Stimulated activated CD8-positive, alpha-beta memory T cell treated with anti-CD3 and anti-CD28 coated beads, Interleukin-4, amount 100 ng/mL, for 1 hour (primary cell): ENCODE measurements at places on chromosomes 4 and X.

GRCh38 chrX:72317139-72317538 is 11.4 kb upstream of the CITED1 start:
- DNase-seq, result no peak

DNA sequence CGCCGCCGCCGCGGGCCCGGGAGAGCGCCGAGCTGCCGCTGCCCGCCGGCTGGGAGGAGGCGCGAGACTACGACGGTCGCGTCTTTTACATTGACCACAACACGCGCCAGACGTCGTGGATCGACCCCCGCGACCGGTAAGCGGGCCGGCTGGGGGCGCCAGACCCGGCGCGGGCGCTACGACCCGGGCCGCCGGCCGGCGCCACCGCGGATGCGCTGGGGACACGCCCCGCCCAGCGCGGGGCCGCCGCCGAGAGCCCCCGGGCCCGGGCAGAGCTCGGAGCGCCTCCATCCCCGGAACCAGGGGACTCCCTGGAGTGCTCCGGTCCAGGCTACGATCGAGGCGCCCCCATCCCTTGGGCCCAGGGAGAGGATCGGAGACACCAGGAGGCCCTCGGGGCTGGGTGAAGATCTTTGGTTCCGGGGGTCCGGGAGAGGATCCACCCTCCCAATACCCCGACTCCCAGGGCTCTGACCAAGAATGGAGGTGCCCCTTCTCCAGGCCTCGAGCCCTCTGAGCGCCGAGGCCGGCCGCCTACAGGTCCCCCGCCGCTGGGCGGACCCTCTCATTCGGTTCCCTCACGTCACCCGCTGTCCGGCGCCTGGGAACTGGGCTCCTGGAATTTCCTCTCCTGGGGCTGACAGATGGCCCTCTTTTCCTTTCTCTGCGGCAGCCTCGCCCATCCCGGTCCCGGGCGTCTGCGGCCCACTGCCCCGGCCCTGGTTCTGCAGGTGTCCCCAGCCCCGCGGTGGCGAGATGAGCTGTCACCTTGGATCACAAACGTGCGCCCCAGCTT is 48.8 kb downstream of the CLDN34 start:
- DNase-seq, result no peak

GRCh38 chr4:11232015-11232414 is 196.7 kb downstream of the HS3ST1 start:
- DNase-seq, result no peak

GRCh38 chr4:32102896-32103295 is 1382.7 kb downstream of the PCDH7 start:
- no peak for DNase-seq

GRCh38 chr4:3317656-3318211 is 24.9 kb downstream of the RGS12 start:
- DNase-seq, result no peak

GRCh38 chrX:41314881-41315280 is 19.1 kb upstream of the DDX3X start:
- DNase-seq, result no peak

DNA sequence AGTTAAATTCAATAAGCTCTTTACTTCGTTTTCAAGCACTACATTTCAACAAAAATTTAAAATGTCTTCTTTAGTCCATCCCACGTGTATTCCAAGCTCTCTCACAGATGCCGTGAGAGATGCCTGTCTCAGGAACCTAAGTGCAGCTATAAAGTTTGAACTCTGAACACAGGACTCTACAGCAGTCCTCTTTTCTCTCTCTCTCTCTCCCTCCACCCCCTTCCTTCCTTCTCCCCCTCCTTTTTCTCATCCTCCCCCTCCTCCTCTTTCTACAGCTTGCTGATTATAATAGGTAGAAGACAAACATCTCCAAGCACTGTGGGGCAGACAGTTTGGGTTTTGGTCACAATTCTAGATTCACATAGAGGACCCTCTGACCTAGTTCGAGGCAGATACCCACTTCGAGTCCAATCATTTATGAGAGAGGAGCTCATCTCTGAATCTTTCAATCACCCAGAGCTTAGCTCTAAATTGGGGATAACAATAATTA is 31.5 kb upstream of the DCLK2 start:
- DNase-seq, result no peak

DNA sequence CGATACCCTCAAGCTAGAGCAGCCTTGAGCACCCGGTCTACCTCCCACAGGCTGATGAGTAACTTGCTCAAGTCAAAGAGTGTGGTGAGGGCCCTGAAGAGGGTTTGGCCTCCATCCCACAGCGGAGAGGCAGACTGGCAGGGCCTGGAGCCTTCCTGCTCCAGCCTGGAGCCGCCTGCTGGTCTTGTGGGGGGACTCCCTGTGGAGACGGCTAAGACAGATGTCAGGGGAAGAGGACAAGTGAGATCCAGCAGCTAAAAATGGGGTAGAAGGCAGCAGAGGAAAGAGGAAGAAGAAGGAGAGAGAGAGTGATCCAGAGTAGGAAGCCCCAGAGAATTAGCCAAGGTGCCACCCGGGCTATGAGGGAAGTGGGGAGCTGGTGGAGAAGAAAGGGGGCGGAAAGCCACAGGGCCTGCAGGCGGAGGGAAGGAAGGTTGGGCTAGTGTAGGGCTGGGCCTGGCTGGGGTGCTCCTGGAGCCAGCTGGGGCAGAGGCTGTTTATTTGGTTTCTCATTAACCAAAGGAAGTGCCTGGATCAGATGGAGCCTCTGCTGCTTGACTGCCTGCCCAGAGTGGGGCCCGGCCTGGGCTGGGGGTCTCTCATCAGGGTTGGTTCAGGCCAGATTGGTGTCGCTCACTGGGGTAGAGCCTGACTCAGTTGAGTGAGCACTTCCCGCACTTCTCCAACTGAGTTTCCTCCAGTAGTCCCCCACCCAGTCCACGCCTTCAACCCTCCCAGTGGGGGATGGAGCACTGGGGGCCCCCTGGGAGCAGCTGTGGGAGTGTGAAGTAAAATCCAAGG is 14.2 kb downstream of the EFNB1 start:
- no peak for DNase-seq

- DNase-seq, result no peak
Measured at GRCh38 chr4:78864405-78865024, 74.7 kb downstream of the PAQR3 start.

GRCh38 chrX:133607419-133608348 is 192.4 kb upstream of the GPC4 start:
- DNase-seq, result no peak

- no peak for DNase-seq
Measured at GRCh38 chr4:117560329-117560728, 474.0 kb upstream of the NDST3 start.

DNA sequence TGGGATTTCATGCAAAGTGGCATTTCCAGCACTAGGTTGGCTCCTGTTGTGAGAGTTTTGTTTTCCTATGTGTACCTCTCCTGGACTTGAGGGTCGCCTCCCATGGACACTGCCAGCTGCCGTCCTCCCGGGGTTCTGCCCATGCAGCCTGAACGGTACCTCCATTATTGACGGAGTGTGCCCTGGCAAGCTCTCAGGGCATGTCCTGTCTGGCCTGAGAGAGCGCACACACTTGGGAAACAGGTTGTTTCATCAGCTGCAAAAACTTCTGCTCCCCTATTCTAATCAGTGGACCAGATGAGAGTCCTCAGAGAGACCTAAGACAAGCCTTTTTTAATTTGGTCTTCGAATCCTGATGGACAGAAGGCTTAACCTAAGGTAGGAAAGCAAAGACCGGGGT is 56.6 kb upstream of the HOPX start:
- DNase-seq, result no peak

DNA sequence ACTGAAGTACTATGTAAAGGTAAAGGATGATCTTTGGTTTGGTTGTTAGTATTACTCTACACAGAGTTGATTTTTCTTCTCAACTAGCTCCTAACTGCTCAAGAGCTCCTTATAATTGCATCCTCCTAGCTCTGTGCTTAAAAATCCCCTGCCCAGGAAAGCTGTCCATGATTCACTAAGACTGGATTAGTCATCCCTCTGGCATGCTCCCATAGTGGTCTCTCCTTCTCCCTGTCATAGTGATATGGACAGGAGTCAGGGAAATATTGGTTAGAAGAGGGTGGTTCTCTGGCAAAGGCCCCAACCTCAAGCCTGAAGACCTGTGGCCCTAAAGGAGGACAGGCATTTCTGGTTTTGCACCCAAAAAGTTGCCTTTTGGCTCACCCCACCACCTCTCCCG is 242.3 kb upstream of the KCNIP4 start:
- no peak for DNase-seq

DNA sequence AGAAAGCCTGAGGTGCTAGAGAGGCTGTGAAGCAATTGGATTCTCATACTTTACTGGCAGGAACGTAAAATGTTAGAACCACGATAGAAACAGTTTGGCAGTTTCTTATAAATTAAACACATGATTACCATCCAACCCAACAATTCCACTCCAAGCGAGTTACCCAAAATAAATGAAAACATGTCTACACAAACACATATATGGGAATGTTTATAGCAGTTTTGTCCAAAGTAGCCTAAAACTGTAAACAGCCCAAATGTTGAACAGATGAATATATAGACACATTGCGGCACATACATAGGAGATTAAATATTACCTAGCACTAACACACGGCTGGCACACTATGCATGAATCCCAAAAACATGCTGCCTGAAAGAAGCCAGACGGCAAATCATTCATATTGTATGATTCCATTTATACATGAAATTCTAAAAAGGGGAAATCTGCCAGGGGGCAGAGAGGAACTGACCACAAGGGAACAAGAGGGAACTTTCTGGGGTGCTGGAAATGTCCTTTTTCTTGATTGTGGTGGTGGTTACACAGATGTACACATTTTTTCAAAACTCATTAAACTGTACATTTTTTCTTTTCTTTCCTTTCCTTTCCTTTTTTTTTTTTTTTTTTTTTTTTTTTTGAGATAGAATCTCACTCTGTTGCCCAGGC is 50.4 kb upstream of the SLC25A4 start:
- no peak for DNase-seq

DNA sequence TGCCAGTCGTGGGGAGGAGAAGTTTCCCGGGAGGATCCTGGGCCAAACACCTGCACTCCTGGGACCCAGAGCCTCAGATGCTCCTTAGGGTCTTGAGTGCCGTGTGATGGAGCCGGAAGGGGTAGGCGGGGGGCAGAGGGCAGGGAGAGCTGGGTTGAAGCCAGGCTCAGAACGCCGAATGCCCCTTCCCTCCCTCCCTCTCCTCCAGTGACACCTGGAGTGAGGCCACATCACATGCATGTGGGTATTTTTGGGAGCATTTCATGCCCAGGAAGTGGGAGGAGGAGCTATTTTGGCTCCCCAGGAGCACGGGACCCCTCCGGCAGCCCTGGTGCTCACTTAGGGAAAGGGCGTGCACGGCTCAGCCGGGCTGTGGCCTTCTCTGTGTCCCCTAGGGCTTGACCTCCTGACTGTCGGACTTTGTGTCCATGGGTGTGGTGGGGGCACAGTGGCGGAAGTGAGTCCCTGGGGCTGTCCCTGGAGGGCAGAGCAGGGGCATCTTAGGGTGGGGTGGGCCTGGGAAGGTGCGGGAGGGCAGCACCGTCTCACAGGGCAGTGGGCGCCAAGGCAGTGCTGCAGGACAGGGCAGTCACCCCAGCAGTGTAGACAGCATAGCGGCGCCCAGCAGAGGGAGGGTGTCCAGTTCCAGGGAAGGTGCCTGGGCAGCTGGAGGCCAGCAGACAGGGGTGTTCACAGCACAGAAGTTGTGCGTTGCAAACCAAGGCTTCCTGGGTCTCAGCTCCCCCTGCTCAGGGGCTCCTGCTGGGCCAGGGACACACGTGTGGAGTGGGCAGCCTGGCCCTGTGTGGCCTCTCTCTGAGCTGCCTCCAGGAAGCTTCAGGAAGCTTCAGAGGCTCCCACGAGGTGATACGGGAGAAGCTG is 4.9 kb upstream of the CPLX1 start:
- DNase-seq, result no peak

DNA sequence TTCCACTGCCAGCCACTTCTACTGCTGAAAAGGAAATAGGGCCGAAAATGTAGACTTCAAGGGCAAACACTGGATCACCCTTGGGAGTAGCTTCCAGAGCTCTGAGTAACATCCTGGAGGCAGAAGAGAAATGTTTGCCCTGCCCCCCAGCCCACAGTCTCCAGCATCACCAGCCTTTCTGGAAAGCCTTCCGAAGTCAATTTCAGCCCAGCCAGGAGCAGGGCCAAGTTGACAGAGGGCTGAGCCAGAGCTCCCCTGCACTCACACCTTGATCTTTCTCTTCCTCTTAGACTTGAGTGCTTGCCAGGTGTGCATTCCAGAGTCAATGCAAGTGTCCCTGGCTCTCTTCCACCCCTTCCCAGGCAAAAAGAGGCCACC is 35.2 kb downstream of the SLC25A5 start:
- no peak for DNase-seq

- DNase-seq, result no peak
Measured at GRCh38 chr4:170386971-170387370, 297.2 kb upstream of the AADAT start.

- DNase-seq, result no peak
Measured at GRCh38 chrX:13293700-13294099, 26.2 kb downstream of the ATXN3L start.

GRCh38 chrX:20500949-20501348 is 234.2 kb upstream of the RPS6KA3 start:
- no peak for DNase-seq

- DNase-seq, result no peak
Measured at GRCh38 chr4:124727331-124727890, 14.9 kb upstream of the ANKRD50 start.

DNA sequence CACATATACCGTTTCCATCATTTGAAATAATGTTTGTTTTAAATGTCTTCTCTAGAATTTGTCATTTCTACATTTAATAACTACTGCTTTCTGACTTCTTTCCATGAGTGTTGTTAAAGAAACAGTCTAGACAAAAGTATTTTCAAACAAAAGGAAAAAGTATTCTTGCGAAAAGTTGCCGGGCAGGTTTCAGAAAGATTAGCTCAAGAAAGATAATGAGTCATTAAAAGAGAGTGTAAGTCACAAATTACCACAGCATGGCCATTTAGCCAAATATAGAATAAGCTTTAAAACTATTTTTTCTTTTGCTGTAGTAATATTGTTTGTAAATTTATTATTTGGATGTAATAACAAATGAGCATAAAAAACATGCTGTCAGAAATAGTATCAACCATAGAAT is 493.0 kb downstream of the TLL1 start:
- DNase-seq, result no peak

- no peak for DNase-seq
Measured at GRCh38 chr4:150598909-150599308, 17.0 kb downstream of the MAB21L2 start.
